ENCODE measurements at places on chromosomes 1 and 21. TPM values are rescaled to one million over a fixed set of nuclear protein-coding genes. Genes with fewer than 3 reads are reported as not detected.

The LRIF1 gene
- total RNA-seq, result 9.4 TPM

The GNAT2 gene
- total RNA-seq, result 0.13 TPM

The IFNGR2 gene
- total RNA-seq, result 62.1 TPM

The NTRK1 gene
- not detected for total RNA-seq

The VPS26C gene
- 68.4 TPM for total RNA-seq

The PIK3C2B gene
- total RNA-seq, result 20.5 TPM

The HSD3B1 gene
- not detected for total RNA-seq

DNA sequence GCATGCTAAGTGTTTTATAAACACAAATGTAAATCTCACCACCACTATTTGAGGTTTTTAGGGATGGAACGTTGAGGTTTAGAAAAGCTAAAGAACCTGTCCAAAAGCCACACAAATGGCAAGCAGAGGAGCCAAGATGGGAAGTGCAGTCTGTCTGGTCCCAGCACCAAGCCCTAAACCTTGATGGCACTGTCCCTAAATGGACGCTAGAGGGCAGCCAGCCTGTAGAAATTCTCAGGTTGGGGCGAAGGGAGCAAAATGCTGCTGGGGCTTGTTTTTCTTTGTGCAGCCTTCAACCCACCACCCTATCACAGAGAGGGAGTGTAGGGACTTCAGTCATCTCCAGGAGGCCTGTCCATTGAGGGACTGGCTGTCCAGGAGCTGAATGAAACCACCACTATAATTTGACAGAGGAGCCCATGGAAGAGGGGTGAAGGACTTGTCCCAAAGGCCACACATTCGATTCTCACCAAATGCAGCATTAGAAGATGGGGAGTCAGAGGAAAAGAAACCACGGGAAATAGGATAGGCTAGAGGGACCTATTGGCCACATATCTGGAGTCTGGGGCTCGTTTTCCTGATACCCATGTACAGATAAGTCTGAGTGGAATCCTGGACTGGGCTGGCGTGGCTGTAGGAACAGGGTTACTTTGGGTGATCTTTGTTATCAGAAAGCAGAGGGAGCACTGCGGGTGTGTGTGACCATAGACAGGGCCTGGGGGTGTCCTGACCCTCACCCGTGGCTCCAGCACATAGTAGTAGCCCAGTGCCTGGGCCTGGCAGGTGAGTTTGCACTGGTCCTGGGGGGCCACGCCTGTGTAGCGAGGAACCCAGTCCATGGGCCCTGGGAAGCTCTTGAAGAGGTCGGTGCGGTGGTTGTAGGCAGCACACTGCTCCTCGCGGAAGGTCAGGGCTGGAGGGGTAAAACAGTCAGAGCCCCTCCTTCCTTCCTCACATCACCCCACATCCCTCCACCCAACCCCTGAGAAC is 6.1 kb downstream of the ADAMTS4 start:
- DNase-seq, result peak; percentile 79

GRCh38 chr21:39502631-39503030 is 50.9 kb downstream of the SH3BGR start:
- DNase-seq, result no peak

DNA sequence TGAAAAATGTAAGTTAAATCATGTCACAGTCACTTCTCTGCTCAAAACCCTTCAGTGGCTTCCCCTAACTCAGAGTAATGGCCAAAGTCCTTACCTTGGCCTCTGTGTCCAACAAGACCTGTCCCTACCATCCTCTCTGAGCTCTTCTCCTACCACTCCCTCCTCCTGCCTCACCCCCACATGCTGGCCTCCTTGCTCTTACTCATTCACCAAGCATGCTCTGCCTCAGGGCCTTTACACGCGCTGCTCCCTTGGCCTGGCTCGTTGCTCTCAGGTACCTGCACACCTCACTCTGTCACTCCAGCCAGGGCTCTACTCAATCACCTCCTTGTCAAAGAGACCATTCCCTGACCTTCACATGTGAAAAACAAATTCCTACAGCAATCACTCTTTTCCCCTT is 54.2 kb downstream of the SEC16B start:
- DNase-seq, result no peak

GRCh38 chr1:60978421-60979357 is 103.7 kb upstream of the NFIA start:
- peak; percentile 60 for DNase-seq

DNA sequence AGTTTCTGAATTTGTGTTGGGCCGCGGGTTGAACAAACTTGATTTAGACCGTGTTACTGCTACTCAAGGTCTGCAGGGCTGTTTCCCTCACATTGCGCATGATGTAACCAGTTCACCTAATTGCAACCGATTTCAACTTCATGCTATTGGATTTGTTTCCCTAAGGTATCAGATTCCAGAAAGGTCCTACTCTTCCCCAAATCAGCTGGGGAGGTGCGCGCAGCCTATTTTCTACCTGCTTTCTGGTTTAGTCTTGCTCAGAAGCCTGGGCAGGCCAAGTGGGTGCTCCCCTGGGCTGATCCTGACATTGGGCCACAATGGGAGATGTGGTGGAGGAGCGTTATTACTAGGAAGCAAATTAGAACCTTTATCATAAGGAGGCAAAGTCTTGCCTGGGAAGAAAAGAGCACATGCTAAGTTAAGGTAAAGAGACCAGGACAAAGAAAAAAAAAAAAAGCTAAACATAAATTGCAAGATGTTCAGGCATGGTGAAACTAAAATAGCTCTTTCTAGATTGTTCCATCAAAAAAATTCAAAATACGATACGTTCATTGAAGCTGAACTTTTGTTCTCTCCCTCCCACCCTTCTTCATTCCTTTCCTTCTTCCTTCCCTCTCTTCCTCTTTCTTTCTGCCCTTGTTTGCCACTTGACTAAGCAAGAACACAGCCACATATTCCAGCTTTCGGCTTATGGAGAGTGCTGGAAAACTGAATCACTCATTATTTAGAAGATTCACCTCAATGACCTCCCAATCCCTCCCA is 28.8 kb upstream of the TARBP1 start:
- no peak for DNase-seq

DNA sequence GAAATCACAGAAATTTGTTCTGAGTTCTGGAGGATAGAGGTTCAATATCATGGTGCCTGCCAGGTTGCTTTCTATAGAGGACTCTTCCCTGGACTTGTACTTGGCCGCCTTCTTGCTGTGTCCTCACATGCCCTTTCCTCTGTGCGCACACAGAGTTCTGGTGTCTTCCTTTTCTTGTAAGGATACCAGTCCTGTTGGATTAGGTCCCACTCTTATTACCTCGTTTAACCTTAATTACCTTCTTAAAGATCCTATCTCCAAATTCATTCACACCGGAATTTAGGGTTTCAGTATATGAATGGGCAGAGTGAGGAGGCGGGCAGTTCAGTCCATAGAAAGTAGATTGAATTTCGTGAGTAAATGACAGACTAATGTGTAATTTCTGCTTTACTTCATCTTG is 413.9 kb downstream of the NCAM2 start:
- DNase-seq, result no peak

DNA sequence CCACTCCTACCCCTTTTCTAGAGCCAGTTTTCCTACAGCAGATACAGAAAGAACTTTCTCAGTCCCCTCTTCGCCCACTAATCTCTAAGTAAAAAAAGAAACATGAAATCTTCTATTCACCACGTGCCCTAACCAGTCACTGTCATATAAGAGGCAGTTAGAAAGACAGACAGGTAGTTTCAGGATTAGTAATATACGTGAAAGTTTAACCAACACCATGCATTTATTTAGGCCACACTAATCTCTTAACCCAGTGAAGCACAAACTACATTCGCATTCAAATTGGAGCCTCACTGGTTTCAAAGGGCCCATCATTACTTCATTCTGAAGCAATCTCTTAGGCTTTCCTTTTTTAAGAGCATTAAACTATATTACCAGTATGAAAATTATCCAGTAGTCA is 10.1 kb downstream of the GPATCH2 start:
- DNase-seq, result no peak

GRCh38 chr1:18670868-18671225 is 40.2 kb downstream of the PAX7 start:
- no peak for DNase-seq

DNA sequence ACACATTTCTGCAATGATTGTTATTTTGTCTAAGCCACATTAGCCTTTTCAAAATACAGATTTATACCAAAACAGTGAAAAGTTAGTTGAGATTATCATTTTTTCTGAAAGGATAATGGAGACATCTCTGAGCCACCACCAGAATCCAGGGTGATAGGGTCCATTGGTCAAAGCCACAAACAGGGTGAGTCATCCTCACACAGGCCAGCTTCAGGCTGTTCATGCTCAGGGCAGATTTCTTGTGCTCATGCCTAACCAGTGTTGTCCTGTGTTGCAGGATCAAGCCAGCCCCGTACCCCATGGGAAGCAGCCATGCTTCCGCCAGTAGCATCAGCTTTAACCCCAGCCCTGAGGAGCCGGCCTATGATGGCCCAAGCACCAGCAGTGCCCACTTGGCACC is 13.4 kb downstream of the ELOA start:
- no peak for DNase-seq

- no peak for DNase-seq
Observed at GRCh38 chr1:225871359-225872074, 10.7 kb downstream of the TMEM63A start.

DNA sequence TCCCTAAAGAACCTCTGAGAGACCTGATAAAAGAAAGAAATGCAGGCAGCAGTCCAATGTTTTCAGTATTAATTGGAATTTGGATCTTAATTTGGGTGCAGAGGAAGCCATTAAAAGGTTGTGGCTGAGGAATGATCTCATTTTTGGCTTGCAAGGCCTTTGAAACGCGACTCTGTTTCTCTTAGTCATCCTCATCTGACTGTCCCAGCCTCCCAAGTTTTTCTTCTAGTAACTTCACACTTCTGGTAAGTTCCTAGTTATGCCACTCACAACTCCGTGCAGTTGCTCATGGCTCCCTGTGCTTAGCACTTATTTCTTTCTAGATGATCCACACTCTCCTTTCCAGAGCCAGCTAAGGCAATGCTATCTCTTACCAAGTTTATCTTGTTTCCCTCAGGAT is 147.4 kb upstream of the USP24 start:
- peak; percentile 20 for DNase-seq

DNA sequence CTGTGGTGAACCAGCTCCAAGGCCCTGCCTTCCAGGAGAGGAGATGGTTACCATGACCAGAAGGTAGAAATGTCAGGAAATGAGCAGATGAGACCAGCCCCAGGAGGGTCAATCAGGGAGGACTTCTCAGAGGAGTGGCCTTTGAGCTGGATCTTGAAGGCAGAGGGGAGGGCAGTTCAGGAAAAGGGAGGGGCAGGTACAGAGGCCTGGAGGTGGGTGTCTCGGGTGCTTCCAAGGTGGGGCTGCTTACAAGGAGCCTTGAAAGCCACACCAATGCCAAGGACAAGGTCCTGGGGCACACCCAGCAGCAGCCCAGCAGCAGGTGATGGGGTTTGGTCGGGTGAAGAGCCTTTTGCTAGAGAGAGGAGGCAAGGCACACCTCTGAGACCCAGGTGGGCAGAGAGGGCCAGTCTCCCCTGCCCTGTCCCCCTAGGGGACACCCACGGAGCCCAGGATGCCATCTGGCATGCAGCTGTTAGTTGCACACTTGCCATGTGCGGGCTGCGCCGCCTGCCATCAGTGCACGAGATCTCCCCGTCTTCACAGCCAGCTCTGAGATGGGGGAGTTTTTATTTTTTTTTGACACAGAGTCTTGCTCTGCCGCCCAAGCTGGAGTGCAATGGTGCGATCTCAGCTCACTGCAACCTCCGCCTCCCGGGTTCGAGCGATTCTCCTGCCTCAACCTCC is 18.5 kb downstream of the SLC66A1 start:
- no peak for DNase-seq

- DNase-seq, result no peak
Observed at GRCh38 chr1:103958699-103959098, 209.0 kb downstream of the AMY1C start.

- DNase-seq, result no peak
Observed at GRCh38 chr1:92441697-92442342, 44.9 kb downstream of the GFI1 start.

GRCh38 chr1:153742411-153743142 is 14.7 kb downstream of the INTS3 start:
- no peak for DNase-seq

GRCh38 chr1:201917362-201918033 is 28.8 kb downstream of the SHISA4 start:
- DNase-seq, result no peak

DNA sequence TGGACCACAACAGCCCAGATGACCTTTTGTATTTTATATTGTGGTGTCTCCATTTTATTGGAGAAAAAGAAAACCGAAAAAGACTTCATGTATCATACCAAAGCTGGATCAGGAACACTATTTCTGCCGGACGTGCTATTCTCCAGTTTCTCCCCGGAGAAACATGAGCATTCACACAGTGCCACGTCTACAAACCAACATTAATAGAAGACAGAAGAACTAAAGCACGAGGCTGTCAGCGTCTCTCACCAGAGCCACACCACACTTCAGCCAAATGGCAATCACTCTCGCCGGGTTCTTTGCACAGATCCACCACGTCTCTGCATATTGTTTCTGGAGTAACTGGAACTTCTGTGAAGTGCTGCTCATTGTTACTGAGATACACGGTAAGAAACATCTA is 24.8 kb downstream of the TP53BP2 start:
- DNase-seq, result no peak

DNA sequence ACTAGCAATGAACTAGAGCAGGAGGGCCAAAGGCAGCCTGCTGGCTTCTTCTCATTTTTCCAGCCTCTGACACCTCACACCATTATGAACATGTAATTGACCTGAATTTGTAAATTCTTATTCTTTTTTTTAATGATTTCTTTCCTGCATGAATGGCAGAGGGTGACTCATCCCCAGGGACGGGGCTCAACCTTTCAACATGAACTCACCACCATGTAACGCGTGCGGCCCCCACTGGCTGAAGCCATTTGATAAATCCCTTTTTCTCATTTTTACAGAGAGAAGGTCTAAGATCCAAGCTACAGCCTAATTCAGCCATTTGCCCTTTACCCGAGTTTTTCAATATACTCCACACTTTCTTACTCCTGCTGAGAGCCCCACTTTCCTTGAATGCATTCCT is 9.3 kb upstream of the ETS2 start:
- DNase-seq, result peak; percentile 43

- DNase-seq, result no peak
Observed at GRCh38 chr1:22487781-22488180, 36.1 kb downstream of the ZBTB40 start.
